ENCODE measurements at places on chromosomes 16 and 17.

DNA sequence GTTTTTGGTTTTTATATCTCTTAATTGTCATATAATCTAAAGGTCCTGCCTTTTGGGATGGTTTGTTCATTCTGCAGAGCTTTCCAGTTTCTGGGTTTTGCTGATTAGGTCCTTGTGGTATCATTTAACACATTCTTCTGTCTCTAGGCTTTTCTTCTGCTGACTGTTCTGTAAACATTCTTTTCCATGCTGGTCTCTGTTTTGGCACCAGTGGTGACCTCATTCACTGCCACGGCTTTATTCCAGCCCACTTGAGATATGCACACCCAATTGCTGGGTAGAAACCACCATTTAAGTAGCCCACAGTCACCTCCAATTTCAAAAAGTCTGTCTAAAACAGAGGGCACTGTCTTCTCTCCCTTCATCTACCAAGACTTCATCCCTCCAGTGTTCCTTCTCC lies 31.1 kb upstream of the COX10 start:
- DNase-seq, result no peak

DNA sequence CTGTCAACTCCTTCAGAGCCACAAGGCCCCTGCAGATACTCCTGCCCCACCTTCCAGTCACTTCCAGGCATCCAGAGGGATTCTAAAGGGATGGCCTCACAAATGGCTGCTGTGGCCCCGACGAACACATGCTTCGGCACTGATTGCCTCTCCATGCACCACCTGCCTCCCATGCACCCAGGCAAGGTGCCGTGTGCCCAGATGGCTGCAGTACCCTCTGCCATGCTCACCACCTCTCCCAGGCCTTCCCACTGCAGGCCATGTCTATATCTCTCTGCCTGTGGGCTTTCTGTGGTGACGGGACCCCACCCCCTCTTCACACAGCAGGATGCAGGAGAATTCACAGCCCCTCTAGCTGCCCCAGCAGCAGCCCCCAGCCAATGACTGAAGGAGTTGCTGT lies 27.9 kb upstream of the LYRM9 start:
- no peak for DNase-seq

DNA sequence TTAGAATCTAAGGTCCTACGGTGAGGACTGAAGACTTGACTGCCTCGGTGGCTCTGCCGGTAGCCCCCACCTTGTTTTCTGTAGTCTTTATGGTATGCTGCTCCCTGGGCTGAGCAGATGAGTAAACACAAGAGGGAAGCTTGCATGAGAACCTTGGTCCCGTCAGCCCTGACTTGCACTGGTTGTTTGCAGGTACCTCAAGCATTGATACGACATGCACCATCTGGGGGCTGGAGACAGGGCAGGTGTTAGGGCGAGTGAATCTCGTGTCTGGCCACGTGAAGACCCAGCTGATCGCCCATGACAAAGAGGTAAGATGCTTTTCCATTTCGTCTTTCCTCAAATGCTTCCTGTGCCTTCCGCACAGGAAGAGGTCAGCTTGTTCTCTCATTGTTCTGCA lies 21.1 kb upstream of the TACO1 start:
- no peak for DNase-seq

- no peak for DNase-seq
Observed at GRCh38 chr17:72011561-72011960, 109.3 kb upstream of the SOX9 start.

GRCh38 chr16:5042574-5043171 lies 8.9 kb upstream of the NAGPA start:
- DNase-seq, result no peak

GRCh38 chr17:66518108-66518507 lies 215.7 kb downstream of the PRKCA start:
- no peak for DNase-seq

- DNase-seq, result no peak
Observed at GRCh38 chr16:83171396-83171795, 544.6 kb downstream of the CDH13 start.

DNA sequence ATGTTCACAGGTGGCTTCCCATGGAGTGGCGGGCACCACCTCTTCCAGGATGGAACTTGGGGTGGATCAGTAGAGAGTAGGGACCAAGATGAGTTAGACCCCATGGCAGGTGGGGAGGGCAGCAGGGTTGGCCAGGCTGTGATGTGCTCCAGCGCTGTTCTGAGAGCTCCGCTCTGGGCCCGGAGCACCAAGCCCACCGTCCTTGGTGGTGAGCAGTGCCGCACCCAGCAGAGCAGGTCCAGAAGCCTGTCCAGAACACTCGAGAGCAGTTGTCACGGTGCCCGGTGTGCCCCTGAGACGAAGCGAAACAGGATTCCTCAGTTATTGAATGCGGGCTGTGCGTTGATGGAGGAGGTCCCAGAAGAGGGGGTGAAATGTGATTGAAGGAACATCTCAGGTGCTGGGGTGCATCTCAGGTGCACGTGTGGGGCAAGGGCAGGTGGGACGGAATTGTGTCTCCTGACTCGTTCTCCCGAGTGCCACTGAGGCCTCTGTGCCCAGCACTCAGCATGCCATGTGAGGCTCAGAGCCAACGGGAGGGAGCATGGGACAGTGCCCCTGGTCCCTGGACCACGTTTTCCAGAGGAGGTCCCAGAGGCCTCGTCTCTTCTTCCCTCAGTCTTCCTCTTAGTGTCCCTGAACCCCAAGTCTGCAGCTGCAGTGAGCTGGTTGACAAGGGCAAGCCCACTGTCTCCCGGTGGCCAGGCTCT lies 39.5 kb downstream of the COX4I1 start:
- DNase-seq, result no peak

DNA sequence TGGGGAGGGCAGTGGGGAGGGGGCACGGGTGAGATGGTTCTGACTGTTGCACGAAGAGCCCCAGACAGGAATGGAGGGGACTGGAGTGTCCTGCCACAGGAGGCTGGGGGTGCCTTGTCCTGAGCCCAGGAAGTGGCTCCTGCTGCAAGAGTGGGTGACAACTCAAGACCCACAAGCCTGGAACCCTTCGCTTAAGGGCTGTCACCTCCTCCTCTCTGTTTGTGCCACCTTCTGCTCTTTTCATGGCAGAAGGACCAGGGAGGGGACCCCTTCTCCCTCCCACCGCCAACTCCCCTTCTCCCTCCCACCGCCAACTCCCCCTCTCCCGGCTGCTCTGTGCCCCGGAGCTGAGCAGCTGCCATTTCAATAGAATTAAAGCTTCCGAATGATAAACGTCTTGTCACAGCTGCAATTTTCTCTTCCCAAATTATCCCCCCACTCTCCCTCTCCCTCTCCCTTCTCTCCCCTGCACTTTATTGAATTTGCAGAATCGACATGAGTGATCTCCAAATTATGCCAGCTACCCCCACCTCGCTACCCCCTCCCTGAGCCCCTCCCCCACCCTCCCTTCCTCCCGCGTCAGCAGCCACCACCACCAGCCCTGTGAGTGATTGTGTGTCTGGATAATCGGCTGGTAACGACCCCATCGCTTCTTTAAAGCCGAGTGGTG lies 13.7 kb downstream of the GJD3 start:
- no peak for DNase-seq

DNA sequence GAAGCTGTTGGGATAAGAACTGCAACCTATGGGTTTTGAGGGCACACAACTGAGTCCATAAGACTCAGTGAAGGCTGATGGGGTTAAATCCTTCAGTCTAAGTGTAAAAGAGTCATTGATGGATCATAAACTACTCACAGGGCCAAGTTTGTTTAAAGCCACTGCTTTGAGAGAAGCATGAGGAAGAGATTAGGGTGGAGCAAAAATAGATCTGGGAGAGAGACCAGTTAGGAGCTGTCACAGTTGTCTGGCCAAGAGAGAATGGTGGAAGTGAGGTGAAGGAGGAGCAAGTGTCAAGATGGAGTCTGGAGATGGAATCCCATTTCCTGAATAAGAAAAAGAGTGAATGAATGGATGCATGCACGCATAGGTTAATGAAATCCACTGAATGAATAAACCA lies 379.1 kb upstream of the CDH11 start:
- no peak for DNase-seq

DNA sequence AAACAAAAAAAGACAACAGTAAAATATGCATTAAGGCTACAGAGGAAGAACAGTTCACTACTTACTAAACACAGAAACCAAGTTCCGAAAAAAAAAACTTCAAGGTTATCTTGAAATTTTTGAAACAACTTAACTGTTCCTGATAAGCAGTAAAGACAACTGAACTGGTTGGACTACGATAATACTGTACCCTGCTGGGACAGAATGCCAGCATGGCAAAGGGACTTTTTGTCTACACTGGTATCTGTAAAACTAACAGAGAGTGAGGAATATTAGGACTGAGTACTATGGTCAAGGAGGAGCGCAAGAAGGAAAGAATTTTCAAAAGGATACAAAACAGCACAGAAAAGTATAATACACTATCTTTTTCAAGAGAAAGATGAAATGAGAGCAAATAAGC lies 19.8 kb downstream of the SETD6 start:
- no peak for DNase-seq

DNA sequence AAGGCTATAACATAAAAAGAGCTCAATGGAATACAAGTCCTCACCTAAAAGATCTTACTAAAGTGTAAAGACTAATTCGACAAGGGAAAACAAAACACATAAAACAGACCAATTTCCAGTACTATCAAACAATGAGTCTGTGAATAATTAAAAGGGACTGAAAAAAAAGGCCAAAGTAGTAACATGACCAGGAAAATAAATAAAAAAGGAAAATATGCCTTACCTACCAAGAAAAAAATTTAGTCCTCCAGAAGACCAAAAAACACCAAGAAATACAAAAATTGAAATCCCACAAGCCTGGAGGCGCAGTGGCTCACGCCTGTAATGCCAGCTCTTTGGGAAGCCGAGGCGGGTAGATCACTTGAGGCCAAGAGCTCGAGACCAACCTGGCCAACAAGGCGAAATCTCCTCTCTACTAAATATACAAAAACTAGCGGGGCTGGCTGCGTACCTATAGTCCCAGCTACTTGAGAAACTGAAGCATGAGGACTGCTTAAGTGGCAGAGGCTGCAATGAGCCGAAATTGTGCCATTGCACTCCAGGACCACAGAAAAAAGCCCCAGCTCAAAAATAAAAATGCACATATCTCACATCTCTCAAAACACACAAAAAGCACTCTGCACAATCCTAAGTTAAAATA lies 60.8 kb downstream of the TEX14 start:
- DNase-seq, result no peak

DNA sequence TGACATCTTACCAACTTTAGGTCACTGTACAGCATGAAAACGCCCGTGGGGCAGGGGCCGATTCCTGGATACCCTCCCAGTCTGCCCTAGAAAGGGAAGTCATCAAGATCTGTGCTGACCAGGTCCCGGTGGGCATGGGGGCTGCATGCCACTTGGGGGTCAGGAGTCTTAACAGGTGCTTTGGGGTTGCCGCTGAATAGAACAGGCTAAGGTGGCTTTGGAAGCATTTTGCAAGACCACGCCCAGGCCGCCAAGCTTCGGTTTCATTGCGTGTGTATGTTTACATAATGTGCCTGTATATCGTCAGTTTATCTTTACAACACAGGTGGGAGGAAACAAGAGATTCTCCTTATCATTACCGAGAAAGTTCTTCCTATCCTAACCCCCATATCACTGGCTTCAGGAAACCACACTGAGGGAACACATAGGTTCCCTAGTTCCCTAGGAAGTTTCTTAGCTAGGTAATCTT lies 13.3 kb upstream of the USP36 start:
- no peak for DNase-seq

GRCh38 chr16:27179500-27180072 lies 23.7 kb upstream of the KDM8 start:
- DNase-seq, result no peak

GRCh38 chr16:57740423-57741071 lies 5.0 kb downstream of the KATNB1 start:
- no peak for DNase-seq

DNA sequence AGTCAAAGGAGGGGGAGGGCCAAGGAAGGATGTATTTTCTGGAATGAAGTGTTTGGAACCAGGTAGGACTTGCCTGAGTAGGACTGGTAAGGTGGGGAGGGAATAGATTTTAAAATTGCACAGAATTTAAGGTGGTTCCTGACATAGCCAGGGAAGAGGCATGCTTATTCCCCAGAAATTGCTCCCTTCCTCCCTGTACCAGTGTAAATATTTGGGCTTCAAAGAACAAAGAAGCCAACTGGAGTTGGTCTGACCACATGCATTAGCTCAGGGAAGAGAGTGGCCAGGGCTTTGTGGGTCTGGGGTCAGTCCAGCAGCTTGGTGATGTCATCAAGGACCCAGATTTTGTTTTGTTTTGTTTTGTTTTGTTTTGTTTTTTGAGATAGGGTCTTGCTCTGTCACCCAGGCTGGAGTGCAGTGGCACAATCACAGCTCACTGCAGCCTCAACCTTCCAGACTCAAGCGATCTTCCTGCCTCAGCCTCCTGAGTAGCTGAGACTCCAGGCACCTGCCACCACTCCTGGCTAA lies 9.3 kb upstream of the MRTFB start:
- no peak for DNase-seq

DNA sequence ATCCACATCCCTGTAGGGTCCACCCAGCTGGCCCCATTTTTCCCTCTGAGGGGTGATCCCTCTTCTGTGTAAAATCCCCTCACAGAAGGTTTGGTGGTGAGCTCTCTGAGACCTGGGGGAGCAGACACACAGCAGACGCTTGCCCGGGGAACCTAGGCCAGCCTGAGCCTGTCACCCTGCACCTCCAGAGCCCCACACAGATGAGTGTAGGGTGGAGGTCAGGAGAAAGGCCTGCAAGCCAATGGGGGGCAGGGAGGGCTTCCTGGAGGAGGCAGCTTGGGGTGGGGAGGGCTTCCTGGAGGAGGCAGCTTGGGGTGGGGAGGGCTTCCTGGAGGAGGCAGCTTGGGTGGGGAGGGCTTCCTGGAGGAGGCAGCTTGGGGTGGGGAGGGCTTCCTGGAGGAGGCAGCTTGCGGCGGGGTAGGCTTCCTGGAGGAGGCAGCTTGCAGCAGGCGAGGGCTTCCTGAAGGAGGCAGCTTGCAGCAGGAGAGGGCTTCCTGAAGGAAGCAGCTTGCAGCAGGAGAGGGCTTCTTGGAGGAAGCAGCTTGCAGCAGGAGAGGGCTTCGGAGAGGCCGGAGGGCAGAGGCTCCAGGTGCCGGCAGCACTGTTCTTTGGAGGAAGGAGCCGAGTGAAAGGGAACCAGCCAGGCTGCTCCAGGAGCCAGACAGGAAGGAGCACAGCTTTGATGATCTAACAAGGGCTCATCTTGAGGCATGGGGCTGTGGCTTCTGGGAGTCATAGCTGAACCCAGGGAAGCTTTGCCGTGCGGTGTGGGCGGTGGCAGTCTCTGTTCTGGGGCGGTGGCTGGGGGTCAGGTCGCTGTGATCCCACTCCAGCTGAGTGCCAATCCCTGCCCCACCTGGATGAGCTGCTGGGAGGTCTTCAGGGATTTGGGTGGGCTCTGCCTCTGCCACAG lies 83.7 kb upstream of the ZNF469 start:
- no peak for DNase-seq

GRCh38 chr17:57869617-57870282 lies 19.9 kb upstream of the MRPS23 start:
- no peak for DNase-seq
